GM20000 (cell line): ENCODE measurements at places on chromosomes 6 and 20.

DNA sequence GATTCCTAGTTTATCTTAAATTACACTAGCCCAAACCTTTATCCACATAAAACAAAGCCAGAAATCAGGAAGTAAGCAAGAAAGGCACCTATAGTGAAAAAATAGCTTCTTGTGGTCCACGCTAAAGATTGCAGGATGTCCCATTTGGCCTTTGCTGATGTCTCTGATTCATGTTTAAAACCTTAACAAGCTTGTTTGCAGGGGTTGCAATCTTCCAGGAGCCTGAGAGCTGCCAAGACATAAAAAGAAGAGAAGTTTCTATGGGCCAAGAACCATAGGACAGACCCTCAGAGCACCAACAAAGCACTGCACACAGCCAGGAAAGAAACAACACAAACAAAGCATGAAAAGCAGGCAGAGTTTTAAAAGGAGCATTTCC, 49.4 kb downstream of the ADAT2 start:
- DNase-seq = no peak

- no peak for DNase-seq
These were observed at the start of gene AVP for GRCh38 chr20:3084283-3084985. AVP (minus strand) TSS chr20:3084724; CDS start chr20:3084674, 50 bp downstream.

GRCh38 chr20:36255445-36255844, 19.2 kb downstream of the AAR2 start:
- DNase-seq = no peak

DNA sequence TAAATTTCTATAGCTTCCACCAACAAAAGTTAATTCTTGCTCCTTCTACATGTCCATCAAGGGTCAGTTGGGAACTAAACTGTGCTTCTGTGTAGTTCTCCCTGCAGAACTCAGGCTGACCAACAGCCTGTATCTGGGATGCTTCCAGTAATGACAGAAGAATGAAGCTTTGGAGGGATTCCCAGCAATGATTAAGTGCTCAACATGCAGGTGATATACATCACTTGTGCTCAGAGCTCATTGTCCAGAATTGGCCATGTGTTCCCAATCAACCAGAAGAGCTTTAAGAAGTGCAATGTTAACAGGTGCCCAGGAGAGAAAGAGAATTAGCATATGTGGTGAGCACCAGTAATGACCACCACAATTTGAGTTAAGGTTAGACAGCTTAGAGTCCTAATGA, 37.4 kb upstream of the SNRPB2 start:
- DNase-seq = no peak

DNA sequence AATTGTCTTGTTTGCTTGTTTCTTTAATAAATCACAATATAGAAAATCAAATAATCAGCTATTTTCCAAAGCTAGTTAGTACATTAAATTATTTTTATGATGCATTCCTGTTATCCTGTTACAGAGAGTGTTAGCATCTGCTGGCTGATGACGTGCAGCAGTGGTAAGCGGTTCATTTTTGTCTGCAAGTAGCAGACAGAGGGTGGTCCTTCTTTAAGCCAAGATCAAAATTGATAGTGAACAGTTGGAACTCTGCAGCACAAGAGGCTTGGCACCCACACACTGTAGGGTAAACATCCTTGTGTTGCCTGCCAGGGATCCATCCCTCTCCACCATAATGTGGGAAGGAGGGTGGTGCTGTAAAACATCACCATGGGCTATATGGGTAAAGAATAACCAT, 158.3 kb downstream of the FRK start:
- DNase-seq = no peak

DNA sequence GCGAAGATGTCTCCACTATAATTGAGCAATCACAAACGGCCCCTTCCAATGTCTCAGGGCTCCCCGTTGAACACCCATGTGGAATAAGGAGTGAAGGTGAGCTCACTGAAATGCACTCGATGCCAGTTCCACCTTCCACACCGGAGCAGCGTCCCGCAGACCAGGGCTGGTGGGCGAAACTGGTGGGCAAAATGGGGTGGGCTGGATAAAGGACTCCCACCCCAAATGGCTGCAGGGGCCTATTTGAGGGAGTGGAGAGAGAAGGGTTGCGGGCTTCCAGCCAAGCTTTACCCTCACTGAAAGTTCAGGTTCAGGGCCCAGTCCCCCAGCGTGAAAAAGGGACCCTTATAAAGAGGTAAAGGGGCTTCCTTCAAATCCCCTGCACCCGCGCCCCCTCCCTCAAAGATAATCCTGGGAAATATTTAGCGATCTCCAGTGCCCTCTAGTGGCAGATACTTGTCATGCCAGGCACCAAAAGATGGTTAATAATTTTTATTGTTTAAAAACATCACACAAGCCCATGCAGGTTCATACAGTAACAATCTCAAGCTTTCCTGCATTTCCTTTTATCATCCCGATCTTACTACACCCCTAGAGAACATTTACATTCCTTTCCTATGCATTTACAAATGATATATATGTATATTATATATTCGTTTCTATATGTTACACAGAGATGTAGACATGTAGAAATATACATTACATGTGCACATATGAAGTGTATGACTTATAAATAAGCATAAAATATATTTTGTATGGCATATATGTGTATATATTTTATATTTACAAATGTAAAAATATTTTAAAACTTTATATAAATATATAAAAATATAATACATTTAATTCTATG, 58.2 kb upstream of the NKX2-2 start:
- DNase-seq = peak; percentile 37

DNA sequence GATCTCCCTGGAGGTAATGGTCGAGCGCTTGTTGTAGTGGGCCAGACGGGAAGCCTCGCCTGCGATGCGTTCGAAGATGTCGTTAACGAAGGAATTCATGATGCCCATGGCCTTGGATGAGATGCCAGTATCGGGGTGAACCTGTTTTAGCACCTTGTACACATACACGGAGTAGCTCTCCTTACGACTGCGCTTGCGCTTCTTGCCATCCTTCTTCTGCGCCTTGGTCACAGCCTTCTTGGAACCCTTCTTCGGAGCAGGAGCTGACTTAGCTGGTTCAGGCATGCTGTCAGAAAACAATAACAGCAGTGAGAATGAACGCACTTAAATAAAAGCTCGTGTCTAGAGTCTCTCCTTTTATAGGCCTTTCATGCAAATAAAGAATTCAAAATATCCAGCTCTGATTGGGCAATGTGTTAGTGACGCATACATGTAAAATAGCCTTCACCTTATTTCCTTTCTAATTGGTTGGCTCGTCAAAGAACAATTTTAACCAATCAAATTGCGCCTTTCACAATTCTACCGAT, 129.2 kb downstream of the HFE start:
- DNase-seq = peak; percentile 83

GRCh38 chr6:121791396-121792315, 356.2 kb downstream of the GJA1 start:
- no peak for DNase-seq

DNA sequence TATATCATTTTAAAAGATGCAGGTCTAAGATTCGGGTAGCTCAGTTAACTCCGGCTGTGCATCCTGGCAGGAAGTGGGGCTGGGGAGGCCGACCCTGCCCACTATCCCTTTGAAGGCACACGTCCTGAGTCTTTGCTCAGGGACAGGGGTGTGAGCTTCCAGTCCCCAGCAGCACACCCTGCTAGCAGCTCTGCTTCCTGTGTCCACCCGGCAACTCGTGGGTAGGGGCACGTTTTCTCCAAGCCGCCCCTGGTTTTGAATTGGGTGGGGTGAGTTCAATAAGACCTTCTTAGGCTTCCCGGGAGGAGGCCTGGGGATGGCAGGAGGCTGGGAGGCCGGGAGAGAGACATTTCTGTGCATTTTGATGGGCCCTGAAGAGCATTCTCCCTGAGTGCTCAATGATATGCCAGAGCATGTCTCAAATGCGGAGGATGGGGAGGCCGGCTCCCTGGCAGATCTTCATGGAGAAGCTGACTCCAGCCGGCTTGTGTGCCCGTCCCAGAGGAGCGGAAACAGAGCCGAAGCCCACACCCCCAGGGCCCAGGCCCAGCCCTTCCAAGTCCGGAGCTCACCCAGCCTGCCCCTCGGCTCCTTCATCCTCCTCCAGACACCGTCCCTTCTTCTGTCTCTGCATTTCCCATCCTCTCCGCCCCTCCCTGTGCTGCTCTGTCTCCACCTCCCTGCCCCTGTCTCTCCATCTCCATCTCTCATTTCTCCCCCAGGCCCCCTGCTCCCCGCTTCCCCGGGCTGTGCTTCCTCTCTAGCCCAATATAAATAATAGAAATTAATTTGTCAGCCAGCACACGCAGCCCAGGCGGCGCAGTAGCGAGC, 36.3 kb upstream of the ZFAND3 start:
- no peak for DNase-seq

- no peak for DNase-seq
These were observed 16.5 kb upstream of the TGM3 start for GRCh38 chr20:2279253-2279779.

GRCh38 chr20:17735206-17735804, 35.5 kb downstream of the BANF2 start:
- no peak for DNase-seq

DNA sequence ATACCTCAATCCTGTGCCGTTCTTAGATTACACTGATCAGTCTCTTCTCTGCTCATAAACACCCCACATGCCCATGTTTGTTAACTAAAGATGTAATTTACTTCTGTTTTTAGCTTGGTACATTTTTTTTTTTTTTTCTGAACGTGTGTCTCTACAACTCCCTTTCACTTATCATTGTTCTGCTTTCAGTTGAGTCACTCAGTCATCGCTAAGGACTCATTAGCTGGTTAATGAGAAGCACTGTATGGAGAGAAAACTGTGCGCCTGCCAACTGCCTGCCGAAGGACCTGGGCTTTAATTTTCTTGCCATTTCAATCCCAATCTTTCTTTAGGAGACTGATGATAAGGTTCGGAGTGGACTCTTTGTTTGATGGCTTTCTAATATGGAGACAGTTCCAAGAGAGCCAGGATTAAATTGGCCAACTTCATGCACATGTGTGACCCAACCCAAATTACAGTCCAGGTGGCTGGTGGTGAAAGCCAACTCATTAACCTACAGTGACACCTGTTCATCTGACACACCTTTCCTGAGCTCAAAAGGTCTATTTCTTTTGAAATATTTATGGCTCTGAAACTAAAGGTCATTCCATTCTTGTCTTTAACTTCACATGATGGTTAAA, 334.1 kb downstream of the BCKDHB start:
- DNase-seq = no peak

GRCh38 chr20:32455901-32456701, 98.0 kb downstream of the ASXL1 start:
- DNase-seq = no peak

DNA sequence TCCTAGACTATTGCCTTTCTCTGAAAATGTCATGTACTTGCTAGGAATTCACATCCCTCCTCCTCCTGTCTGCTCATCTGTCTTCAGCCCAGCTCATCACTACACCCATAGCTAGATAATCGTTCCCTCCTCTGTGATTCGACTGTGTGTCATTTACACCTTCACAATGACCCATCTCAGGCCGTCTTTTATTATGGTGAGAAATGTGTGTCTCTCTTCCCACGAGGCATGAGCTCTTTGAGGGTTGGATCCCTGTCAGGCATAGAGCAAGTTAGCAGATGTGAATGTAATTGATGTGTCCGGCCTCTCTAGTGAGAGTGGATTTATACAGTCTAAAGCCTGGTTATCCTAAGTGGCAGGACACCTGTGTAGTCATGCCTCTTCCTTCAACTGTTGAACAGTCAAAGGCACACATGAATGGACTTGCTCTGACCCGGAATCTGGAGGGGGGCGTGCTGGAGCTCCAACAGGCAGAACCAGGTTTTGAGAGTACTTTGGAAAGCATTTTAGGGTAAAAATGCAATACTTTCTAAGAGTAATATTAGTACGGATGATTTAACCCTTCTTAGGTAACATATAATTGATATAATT, 182.1 kb downstream of the UTRN start:
- no peak for DNase-seq

DNA sequence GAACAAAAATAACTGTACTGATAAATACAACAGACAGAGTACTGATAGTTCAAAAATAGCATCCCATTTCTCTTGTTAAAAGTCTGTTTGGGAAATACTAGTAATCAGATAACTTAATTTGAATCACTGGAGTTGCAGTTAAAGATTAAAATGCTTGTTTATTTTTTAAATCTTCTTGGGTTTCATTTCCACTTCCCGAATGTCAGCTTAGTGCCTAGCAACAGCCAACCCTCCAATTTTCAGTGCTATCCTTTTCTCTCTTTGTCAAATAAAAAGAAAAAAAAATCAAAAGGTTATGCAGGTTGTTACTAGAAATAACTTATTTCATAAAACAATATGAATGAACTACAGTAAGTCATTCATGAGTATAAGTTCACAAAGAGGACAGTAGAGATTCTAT, 257.7 kb upstream of the STXBP5 start:
- no peak for DNase-seq

- peak; percentile 87 for DNase-seq
These were observed at the start of gene UBE2J1 for GRCh38 chr6:89352278-89353117. UBE2J1 (minus strand) TSS chr6:89352722; CDS start chr6:89352569, 153 bp downstream.

GRCh38 chr6:136470044-136470443, 80.2 kb downstream of the MAP7 start:
- no peak for DNase-seq

DNA sequence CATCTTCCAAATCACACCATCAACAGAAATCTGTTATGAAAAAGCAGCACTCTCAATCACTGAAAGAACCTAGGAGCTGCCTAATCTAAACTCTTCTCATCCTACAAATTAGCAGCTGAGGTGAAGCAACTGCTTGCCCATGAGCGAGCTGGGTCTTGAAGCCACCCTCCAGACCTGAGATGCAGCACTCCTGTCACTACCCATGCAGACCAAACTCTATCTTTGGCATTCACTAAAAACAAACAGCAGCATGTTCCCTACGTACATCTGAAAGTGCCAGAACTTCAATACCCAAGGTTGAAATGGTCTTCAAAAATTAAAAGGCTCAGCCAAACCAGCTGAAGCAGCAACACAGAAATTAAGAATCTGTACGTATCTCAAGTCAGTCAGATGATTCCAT, 14.3 kb downstream of the ADNP start:
- no peak for DNase-seq

GRCh38 chr20:8943631-8944030, 125.3 kb upstream of the PLCB4 start:
- no peak for DNase-seq

GRCh38 chr20:50585678-50586077, 75.5 kb downstream of the PTPN1 start:
- no peak for DNase-seq

- no peak for DNase-seq
These were observed 36.9 kb downstream of the CBFA2T2 start for GRCh38 chr20:33526769-33527168.

DNA sequence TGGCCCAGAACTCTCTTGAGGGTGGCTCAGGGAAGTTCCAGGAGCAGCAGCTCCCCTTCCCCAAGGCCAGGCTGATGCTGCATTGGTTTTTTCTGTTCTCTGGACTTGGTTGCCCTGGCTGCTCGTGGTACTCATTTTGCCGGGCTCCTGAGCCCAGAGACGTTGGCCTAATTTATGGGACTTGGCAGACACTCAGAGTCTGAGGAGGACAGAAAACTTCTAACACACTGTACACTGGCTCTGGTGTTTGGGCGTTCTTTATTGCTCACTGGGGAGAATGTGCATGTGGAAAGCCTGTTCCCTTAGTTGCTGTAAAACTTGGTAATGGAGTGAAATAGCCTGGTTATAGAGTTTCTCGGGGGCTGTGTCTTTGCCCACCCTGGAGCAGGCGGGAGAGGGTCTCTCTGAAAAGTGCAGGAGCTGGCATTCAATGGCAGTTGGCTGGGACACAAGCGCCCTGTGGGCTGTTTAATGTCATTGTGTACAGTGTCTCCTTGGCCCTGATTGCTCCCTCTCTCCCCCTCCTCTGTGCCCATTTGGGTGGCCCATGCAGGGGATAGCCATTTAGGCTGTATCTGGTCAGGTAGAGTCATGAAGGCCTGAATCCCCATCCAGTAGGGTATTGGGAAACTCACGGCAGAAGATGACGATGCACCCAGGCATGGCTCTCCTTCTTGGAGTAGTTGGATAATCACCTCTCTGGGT, 109.3 kb downstream of the CDC5L start:
- no peak for DNase-seq
